ENCODE measurements at places on chromosomes 4 and X.

DNA sequence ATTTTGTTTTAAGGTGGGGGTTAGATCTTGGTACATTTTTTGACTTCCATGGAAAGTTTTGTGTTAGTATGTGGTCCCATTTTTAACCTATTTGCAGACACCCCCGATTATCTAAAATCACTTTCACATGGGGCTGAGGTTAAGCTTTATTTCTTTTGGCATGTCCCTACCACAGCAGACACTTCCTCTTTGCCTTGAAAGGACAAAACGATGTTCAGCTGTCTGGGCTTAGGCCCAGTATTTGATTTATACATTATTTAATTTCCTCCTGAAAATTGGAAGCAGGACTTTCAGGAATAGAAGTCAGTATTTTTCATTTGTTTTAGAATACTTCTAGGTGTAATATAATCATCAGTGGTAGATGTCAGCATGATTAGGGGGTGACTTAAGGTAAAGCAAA, 112.4 kb upstream of the SPRY1 start:
- no peak for DNase-seq

DNA sequence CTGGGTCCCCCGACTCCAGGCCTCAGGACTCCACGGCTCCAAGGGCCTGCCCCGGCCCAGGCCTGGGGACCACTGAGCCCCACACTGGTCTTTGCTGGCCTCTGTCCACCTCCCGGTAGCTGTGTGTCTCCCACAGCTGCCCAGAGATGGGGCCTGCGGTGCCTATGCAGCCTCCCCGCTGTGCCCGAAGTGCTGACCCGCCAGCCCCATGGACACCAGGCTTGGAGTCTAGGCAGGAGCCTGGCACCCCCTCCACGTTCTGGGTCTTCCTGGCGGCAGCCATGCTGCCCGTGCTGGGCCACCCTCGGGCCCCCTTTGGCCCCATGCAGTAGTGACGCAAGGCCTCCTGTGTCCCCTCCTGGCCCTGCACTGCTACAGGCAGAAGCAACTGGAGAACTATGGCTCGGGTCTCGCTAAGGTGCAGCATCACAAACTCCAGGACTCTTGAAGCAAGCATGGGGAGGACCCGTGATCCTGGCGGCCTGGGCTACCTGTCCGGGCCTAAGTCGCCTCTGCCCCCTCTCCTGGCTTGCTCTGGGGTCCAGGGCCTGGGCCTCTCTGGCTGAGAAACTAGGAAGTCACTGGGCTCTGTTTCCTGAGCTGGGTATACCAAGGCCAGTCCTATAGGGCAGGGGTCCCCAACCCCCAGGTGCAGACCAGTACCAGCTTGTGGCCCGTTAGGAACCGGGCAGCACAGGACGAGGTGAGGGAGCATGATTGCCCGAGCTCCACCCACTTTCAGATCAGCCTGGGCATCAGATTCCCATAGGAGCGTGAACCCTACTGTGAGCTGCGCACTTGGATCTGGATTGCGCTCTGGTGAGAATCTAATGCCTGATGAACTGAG, 917 bp downstream of the MYL5 start:
- no peak for DNase-seq

- no peak for DNase-seq
These were observed 8.9 kb downstream of the COPS4 start for GRCh38 chr4:83043801-83044407.

DNA sequence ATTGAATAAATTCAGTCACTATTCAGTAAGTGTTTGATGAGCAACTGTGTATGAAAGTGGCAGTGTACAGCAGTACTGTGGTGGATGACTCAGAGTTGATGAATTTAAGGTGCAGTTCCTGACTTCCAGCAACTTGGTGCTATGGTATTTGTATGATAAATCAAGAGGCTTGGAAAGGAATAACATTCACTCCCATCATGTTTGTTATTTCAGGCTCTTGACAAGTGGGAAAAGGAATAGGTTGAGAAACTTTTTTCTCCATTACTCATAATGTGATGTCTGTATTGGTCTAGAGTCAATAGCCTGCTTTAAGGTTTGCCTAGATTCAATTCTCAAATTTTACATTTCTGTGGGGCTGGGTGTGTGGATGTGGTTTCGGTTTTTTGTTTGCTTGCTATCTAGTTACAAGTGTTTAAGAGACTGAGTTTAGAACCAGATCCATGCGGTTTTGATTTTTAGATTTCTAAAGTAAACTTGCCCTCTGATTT, 35.1 kb upstream of the CYP2U1 start:
- DNase-seq: no peak

GRCh38 chr4:41692717-41693345, 55.7 kb downstream of the PHOX2B start:
- DNase-seq: peak; percentile 26

DNA sequence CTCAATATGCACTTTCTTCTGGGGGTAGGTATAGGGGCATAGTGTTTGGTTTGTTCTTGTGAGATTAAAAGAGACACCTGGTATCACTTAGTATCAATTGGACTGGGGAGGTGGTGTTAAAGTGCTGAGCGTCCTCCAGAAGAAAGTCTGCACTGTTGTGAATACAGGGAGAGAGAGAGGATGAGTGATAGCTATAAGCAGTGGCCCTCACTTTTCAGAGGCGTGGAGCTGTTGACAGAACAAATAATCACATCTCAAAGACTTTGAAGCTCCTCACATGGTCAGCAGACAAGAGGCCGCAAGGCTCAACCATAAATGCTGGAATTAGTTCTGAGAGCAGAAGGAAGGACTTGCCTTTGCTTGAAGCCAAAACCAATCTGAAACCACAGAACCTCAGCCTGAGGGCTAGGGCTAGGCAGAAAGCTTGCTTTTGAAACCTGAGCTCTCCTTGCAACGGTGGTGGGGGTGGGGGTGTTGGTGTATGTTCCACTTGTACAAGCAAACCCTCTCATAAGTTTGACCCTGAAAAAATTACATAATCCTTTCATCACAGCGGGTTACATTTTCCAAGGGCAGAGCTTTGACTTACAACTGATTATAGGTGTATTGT, 123.2 kb upstream of the SCML1 start:
- no peak for DNase-seq

GRCh38 chr4:98446499-98447375, 185.6 kb downstream of the RAP1GDS1 start:
- peak; percentile 50 for DNase-seq

DNA sequence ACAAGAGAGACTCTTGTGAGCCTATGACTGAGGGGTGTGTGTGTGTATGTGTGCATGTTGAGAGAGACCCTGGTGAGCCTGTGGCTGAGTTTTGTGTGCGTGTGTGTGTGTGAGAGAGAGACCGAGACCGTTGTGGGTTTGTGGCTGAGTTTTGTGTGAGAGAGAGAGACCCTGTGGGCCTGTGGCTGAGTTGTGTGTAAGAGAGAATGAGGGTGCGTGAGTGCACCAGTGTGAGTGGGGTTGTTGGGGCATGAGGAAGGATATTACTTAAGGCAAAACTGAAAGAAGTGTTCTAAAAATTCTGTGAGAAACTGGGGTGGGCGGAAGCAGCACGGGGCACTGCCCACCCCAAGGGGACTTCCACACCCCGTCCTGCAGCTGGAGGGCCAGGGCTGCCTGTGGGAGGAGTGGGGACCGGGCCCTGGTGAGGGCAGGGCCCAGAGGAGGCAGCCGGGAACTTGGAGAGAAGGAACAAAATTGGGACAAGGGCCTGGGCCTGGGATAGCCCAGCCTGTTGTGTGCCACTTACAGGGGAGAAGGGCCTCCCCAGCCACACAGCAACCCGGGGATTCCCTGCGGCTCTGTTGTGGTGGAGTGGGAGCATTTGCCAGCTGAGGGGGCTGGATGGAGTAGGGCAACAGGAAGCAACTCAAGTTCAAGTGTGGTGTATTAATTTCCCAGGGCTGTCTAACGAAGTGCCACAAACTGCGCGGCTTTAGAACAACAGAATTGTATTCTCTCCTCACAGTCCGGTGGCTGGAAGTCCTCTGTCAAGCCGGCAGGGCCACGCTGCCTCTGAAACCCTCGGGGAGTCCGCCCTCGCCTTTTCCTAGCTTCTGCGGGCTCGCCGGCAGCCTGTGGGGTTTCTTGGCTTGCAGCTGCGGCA, 22.1 kb downstream of the TMEM131L start:
- DNase-seq: peak; percentile 65

GRCh38 chr4:110508827-110509710, 33.1 kb downstream of the ENPEP start:
- DNase-seq: no peak

GRCh38 chr4:74385386-74385785, 20.4 kb downstream of the EREG start:
- no peak for DNase-seq

DNA sequence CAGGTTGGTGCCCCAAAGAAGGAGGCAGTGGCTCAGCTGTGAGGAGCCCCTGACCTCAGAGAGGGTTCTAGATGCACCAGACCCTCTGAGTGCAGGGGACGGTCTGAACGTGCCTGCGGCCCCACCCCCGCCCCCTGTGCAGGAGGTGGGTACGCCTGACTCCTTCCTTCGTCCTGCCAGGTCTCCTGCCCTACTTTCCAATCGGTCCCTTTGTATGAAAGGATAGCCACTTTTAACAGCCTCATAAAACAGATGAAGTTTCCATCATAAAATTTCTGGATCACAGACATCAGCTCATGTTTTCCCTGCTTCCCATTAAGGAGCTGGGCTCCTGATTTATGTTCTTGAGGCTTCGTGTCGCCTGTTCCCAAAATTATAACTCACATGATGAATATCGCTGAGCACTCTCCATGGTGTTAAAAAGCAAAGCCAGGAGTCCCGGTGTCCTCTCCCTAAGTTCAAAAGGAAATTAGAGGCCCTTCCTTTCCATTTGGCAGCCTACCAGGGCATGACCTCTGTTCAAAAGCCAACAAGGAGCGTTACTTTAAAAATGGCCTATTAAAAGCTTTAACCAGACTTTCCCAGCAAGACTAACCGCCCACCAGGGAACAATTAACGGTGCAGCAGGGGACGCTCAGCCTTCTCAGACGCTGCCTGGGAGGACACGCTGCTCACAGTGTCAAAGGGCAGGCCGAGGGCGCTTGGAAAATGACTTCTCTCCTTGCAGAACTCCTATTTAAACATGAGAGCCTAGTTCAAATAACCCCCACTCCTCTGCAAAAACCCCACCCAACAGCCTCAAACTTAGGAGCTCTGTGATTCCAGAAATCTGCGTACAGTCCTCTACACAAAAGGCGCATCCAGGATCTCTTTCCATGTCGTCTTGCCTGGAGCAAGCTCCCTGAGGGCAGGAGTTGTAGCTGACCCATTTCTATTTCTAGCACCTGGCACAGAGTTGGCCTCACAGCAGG, 181.9 kb downstream of the AFAP1 start:
- DNase-seq: no peak

DNA sequence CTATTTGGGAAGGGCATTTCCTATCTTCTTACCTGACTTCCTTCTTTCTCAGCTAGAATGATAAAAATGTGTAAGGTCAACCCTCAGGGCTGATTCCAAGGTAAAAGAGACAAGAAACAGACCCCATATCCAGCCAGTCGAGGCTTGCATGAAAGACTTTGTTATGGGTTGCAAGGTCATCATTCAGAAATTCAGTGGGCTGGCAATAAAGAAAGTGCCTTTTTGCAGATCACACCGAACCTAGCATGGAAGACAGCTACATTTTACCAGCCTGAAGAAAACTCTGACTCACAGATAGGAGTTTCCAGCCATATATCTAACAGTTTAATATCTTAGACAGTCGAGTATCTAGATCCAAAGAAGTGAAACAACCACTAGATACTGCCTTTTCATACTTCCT, 87.4 kb downstream of the PDGFC start:
- no peak for DNase-seq

- no peak for DNase-seq
These were observed 22.9 kb upstream of the COX7B2 start for GRCh38 chr4:46931981-46932380.

Measured in activated T-cell treated with anti-CD3 and anti-CD28 coated beads for 48 hours (primary cell).